ENCODE measurements at places on chromosomes 3 and 15. TPM values are rescaled to one million over a fixed set of nuclear protein-coding genes. Genes with fewer than 3 reads are reported as not detected.

The NPAP1 gene
- not detected for total RNA-seq

The CAMK1 gene
- total RNA-seq, result 12.3 TPM

The XIRP1 gene
- total RNA-seq, result 386 TPM

The CGNL1 gene
- 31.9 TPM for total RNA-seq

GRCh38 chr15:68667800-68668625, 89.2 kb downstream of the CORO2B start:
- no peak for DNase-seq

DNA sequence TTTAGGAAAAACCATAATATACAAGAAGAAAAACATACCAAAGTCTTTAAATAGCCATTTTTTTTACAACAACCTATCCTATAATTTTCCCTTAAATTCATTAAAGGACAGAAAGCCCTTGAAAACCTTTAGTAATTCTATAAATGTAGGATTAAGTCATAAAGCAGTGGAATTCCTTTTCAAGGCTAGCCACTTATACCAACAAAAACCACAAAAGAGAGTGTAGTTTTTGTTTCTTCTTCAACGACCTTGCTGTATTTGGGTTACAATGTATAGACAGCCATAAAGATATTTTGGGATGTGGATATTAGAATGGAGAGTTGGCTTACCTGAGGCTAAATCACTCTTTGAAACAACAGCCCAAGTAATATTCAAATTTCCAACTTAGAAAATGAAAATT, 296.6 kb upstream of the CDIN1 start:
- DNase-seq, result no peak

DNA sequence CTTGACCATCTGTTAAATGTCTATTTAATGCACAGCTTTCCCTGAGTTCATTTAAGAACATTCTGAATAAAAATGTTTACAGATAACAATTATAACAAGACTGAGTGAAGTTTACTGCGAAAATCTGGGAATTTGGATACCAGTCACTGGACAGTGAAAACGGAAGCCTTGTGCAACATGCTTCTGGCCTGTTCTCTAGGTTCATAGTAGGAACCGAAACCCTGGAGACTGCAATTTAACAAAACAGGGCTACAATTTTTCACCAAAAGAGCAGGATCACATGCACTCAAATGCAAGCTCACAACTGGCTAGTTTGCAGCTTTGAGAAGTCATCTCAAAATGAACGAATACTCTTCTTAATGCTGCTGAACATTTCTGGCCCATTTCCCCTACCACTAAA, 435.9 kb downstream of the NR2F2 start:
- DNase-seq, result no peak

GRCh38 chr3:40631341-40631995, 106.7 kb downstream of the ZNF621 start:
- DNase-seq, result no peak

GRCh38 chr15:68494573-68495110, 62.7 kb upstream of the ITGA11 start:
- DNase-seq, result no peak

DNA sequence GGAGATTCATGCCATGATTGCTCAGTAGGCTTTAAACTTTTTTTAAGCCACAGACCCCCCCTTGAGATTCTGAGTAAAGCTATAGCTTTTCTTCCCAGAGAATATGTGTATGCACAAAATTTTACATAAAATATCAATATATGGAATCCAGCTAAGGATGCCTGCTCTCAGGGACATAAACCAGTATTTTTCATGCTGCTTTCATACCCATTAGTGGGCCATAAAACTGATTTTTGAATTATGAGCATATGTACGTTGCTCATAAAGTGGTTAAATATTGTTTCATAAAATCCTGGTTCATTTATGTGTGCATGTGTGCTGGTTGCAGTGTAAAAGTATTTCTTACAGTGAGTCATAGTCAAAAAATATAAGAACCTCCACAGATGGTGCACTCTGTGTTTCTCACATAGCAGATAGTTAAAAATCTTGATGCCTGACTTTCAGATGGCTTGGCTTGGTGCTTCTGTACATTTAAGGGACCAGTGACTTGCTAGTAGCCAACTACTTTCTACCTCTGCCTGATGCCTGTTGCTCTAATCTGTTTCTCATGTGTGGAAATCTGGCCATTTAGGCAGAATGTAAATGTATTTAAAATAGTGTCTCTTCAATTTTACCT, 71.9 kb downstream of the ARHGEF26 start:
- no peak for DNase-seq

DNA sequence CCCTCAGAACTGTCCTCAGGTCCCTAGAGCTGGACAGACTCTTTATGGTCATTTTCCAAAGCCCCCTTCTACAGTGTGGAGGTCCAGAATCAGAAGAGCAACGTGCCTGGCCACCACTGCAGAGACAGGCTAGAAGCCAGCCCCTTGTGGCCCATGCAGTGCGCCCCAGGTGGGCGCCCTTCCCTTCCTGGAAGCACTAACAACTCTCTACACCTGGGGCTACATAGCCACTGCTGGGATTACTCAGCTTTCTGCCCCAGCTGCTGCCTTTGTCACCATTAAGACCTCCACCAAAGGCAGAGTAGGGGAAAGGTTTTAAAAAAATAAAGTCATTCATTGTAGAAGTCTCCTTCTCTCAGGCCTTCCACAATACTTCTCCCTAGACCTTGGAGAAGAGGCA, 2.3 kb downstream of the RASGRP1 start:
- DNase-seq, result no peak

DNA sequence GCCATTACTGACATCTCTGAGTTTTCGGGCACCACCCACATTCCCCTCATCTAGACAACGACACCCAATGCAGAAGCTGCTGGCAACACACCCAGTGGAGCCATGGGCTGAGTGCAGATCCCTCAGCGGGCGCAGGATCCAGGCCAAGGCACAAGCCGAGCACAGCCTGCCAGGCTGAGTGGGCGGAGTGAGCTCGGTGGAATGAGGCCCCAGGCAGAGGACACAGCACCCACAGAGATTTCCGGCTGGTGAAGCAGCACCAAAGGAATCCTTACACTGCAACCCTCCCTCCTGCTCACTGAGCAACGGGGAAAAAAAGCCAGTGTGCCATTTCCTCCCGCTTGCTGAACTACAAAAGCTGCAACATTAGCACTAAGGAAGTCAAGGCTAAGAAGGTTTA, 34.3 kb downstream of the ZMAT3 start:
- peak; percentile 48 for DNase-seq

GRCh38 chr15:77830051-77830468, 197.3 kb upstream of the LINGO1 start:
- no peak for DNase-seq

DNA sequence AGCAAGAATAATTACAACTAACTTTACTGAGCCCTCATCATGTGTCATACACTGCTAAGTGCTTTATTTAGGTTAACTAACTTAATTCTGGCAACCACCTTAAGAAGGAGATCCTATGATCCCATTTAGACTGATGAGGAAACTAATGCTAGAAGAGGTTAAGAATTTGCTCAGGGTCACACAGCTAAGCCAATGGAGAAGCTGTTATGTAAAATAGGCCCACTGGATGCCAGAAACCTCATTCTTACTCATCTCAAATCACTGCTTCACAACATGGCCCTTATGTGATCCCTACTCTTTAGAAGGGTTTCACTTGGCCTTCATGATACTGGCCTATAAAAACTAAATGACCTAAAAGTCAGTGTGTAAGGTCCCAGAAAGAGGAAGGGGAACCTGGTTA, 41.2 kb downstream of the IMPG2 start:
- no peak for DNase-seq

- DNase-seq, result no peak
Measured at GRCh38 chr15:79067072-79067833, 23.3 kb downstream of the RASGRF1 start.
